ENCODE measurements at places on chromosomes 16 and 17. TPM values are rescaled to one million over a fixed set of nuclear protein-coding genes. Genes with fewer than 3 reads are reported as not detected.

DNA sequence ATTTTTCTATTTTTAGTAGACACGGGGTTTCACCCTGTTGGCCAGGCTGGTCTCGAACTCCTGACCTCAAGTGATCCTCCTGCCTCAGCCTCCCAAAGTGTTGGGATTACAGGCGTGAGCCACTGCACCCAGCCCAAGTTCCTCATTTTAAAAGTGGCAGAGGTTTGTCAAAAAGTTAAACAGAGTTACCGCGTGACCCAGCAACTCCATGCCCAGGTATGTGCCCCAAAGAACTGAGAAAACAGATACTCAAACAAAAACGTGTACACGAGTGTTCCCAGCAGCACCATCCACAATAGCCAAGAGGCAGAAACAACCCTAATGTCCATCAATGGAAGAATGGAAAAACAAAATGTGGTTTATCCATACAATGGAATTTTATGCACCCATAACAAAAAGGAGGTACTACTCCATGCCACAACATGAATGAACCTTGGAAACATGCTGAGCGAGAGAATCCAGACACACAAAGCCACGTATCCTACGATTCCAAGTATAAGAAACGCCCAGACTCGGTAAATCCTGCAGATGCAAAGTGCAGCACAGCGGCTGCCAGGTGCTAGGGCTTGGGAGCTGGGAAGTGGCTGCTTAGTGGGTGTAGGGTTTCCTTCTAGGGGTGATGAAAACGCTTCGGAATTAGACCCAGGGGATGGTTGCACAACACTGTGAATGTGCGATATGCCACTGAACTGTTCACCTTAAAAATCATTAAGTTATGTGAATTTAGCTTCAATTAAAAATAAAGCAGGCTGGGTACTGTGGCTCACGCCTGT is 24.8 kb downstream of the ADCY9 start:
- H3K4me3 ChIP-seq, result no peak overlapping the region
- no peak overlapping the region for H3K27ac ChIP-seq
- H3K4me1 ChIP-seq, result no peaks in the 10 kb centered on the region
- no peaks in the 10 kb centered on the region for H3K36me3 ChIP-seq

DNA sequence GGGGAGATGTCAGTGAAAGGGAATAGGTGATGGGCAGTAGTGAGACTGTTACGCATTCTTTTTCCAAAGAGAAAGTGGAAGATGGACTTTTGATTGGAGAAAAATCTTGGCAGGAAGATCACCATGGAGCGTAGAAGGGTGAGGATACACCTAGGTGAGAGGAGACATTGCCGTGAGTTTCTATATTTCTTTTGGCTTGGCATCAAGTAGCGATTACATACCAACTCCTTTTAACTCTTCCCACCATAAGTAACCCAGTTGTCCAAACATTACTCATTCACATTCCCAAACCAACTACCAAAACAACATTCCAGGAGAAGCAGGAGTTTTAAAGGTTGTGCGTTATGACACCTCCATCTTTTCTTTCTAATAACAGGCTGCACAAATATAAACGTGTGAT is 10.7 kb upstream of the KRT28 start:
- H3K4me1 ChIP-seq, result peaks cover 27% of the 10 kb centered on the region
- H3K4me3 ChIP-seq, result peak overlapping the region; percentile 11
- no peaks in the 10 kb centered on the region for H3K27me3 ChIP-seq
- no peaks in the 10 kb centered on the region for H3K36me3 ChIP-seq
- peak overlapping the region; percentile 70 for H3K27ac ChIP-seq
- DNase-seq, result peak; percentile 89

GRCh38 chr17:60920107-60920506 is 242.5 kb downstream of the BCAS3 start:
- H3K27ac ChIP-seq, result no peak overlapping the region
- H3K4me1 ChIP-seq, result no peaks in the 10 kb centered on the region
- H3K36me3 ChIP-seq, result no peaks in the 10 kb centered on the region

CSH1 gene
- not detected for total RNA-seq

SEZ6 gene
- total RNA-seq, result not detected

- no peaks in the 10 kb centered on the region for H3K4me1 ChIP-seq
- no peak for DNase-seq
- no peaks in the 10 kb centered on the region for H3K36me3 ChIP-seq
- no peaks in the 10 kb centered on the region for H3K27me3 ChIP-seq
Observed at GRCh38 chr17:82479602-82480001, 21.1 kb downstream of the NARF start.

DNA sequence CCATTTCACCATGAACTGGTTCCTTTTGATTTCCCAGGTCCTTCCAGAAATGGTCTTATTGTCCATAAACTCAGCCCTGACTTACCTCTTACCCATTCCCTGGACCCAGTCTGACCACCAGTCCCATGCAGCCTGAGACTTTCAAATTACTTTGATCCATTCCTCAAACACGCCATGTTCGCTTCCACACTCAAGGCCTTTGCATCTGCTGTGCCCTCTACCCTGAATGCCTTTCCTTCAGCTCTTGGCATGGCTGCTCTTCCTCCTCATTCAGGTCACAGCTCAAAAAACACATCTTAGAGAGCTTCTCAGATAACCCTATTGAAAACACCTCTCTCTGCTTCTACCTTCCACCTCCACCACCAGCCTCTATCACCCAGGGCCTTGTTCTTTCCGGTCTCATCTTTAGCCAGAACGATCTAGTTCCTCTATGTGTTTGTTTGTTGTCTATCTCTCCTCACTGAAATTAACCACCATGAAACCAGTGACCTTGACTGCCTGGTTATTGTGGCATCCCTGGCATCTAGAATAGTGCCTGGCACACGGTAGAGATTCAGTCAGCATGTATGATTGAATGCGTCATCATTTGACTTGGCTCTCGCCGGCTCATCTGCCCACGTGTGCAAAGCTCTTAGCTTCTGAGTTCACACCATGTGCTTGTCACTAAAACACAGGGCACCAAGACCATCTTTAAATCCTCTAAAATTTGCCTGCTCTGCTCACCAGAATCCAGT is 12.8 kb downstream of the CRYM start:
- H3K27ac ChIP-seq, result no peak overlapping the region
- no peaks in the 10 kb centered on the region for H3K27me3 ChIP-seq
- DNase-seq, result no peak
- no peaks in the 10 kb centered on the region for H3K4me1 ChIP-seq
- no peak overlapping the region for H3K4me3 ChIP-seq
- no peaks in the 10 kb centered on the region for H3K36me3 ChIP-seq

- DNase-seq, result no peak
- H3K27ac ChIP-seq, result no peak overlapping the region
- no peak overlapping the region for H3K4me3 ChIP-seq
- peaks cover 3% of the 10 kb centered on the region for H3K36me3 ChIP-seq
- no peaks in the 10 kb centered on the region for H3K4me1 ChIP-seq
Observed at GRCh38 chr17:35705705-35706104, 25.7 kb upstream of the RASL10B start.

All from PC-9 (cell line).